ENCODE measurements at places on chromosomes 2 and 18.

- DNase-seq: no peak
Observed at GRCh38 chr2:128988326-128988725, 669.7 kb upstream of the HS6ST1 start.

- DNase-seq: no peak
Observed at GRCh38 chr2:160264308-160264707, 64.2 kb upstream of the ITGB6 start.

GRCh38 chr2:183359867-183360266, 235.6 kb downstream of the NUP35 start:
- DNase-seq: no peak

DNA sequence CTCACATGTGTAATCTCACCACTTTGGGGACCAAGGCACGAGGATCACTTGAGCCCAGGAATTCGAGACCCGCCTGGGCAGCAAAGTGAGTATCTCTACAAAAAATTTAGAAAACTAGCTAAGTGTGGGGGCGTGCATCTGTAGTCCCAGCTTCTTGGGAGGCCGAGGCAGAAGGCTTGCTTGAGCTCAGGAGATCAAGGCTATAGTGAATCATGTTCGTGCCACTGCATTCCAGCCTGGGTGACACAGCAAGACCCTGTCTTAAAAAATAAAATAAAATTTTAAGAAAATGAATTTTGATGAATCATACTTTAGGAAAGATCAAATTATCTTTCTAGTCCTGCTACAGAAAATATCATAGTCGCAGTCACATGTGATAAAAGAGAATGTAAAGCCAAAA, 46.9 kb downstream of the CABYR start:
- no peak for DNase-seq

- no peak for DNase-seq
Observed at GRCh38 chr2:180306346-180306745, 299.2 kb upstream of the CWC22 start.

DNA sequence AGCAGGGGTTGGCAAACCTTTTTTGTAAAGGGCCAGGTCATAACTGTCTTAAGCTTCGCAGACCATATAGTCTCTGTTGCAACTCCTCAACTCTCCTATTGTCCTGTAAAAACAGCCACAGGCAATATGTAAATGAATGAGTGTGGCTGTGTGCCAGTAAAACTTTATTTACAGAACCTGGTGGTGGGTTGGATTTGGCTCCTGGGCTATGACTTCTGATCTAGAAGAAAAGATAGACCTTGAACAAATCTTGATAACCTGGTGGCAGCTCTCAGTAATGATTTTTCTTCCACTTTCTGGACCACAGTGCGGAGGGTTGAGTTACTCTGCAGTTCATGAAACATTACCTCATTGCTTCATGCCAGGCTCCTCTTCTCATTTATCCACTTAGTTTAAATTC, 139.3 kb downstream of the MYCN start:
- no peak for DNase-seq

GRCh38 chr2:64498438-64498837, 25.7 kb upstream of the AFTPH start:
- no peak for DNase-seq

- DNase-seq: no peak
Observed at GRCh38 chr2:10557506-10558265, 109.6 kb upstream of the ODC1 start.

DNA sequence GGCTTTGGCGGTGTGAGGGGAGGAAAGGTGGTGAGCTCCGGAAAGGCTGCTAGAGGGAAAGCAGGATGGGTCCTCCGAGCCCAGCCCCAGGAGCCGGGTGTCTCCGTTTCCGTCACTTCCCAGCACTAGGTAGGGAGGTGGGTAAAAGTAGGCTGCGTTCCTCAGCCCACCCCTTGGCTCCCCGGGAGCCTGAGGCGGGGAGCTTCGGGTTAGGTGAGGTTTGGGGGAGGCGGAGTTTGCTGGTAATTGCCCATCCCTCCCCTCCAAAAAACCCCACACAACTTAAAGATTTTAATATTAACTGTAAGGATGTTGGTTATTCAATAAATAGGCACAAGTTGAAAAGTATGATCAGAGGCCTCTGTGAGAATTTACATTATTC, 552 bp upstream of the ATF2 start:
- no peak for DNase-seq

- no peak for DNase-seq
Observed at GRCh38 chr2:234587341-234588053, 90.6 kb upstream of the ARL4C start.

- no peak for DNase-seq
Observed at GRCh38 chr18:57029761-57030160, 117.1 kb upstream of the BOD1L2 start.

DNA sequence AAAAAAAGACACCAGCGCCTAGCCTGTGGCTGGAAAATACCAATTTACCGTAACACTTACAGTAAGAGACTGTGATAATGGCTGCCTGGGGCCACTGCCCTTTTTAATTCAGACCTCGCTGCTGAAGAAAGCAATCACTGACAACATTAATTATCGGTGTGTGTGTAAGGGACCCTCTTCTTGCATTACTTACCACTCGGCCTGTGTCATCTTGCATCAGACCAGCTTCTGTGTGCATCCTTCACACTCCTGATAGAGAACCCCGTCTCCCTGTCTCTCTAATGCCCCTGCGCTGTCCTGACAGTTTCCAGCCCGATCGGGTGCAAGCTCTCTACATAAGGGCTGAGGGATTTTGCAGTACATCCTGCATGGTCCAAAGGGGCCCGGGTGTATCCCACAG, 124.4 kb downstream of the ZNF516 start:
- no peak for DNase-seq

Data from H54 (cell line).